ENCODE measurements at places on chromosomes 2 and 18. TPM values are rescaled to one million over a fixed set of nuclear protein-coding genes. Genes with fewer than 3 reads are reported as not detected.

PXDN gene
- total RNA-seq, result 2.1 TPM

GRCh38 chr2:12881952-12882351 is 165.2 kb downstream of the TRIB2 start:
- no peak for DNase-seq

GRCh38 chr2:16186661-16187481 is 246.5 kb downstream of the MYCN start:
- no peak for DNase-seq

DNA sequence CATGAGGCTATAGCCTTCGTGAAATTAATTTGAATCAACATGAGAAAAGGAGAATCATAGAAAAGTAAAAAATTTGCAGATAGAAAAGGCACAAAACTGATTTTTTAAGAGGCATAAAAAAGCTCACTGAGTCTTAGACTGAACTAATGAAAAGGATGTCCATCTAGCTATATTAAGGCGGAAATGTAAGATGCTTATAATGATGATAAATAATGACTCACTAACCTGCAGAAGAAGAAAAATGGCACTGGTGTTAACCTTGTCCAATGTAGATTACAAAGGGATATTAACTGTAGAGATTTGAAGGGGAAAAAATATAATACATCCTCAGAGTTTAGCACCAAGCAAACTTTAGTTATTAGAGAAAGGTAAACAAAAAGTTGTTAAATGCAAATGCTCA is 1098.0 kb upstream of the DDX18 start:
- DNase-seq, result no peak

DNA sequence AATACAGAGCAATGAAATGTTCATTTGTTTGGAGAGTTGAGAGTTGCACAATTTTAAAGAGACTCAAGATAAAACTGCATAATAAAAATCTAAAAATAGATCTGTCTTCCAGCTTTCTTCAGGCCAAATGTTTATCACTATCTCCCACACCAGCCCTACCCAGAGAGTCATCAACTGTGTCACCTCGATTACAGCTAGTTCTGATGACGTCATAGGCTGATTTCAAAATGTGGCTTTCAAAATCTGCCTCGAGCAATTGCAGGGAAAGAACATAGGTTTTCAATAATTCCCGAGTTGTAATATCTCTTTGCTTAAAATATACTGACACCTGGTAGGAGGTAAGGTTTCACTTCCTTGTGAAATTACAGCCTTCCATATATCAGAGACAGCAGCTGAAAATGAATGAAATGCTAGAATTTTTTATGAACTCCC is 677.6 kb upstream of the ID2 start:
- no peak for DNase-seq

DNA sequence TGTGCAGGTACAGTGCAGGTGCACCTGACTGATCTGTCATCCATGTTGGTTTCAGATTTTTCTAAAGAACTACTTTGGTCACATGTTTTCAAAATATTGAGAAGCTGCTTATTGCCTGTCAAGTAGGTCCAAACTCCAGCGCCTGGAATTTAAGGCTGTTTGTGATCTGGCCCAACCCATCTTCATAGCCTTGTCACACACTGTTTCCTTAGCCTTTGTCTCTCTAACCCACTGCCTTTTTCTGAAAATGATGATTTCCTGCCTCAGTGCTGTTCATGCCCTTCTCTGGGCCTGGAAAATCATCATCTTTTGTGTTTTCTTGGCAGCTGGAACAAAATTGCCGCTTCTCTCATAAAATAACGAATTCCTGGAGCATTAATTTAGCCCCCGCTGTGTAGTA is 7.2 kb downstream of the LIMS1 start:
- DNase-seq, result no peak

ZNF142 gene
- total RNA-seq, result 55.2 TPM

DNA sequence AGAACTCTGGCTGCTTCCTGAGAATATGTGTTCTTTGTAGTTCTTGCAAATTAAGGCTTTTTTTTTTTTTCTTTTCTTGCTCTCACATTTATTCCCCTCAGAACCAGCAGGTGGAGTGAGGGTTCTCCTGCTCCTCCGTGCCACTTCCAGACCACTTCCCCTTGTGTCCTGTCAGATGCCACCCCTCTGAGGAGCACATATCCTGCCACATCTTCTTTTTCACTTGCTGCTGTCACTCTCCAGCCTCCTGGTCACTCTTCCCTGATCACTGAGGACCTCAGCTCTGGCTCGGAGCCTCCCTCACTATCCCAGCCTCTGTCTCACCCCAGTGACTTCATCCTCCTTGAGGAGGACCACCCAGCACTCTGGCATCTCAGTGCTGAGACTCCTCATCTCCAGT is 100.5 kb downstream of the TACR1 start:
- no peak for DNase-seq

DNA sequence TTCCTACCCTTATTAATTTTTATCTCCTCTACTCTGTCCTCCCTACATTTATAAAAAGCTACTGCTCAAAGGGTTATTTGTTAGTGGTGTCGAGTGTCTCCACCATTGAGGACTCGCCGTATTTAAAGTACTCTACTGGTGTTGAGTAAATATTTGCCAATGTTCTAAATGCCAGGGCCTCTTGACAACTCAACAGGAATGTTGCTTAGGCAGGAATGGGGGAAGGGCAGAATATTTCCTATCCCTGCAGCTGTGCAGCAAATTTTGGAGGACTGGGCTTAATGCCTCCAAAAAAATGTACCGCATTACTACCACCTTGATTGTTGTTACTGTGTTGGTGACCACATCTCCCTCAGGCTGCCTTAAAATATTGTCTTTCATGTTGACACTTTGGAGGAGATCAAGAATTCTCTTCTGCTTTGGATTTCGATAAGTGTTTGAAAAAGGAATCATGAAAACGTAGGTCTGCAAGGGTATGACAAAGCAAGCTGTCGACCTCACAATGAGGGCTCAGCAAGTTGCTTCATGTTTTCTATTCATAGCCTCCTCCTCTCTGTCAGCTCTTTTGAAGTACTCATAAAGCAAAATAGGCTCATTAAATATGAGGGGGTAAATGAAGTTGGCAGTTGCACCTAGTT is 84.3 kb downstream of the EFEMP1 start:
- DNase-seq, result no peak
